ENCODE measurements at places on chromosomes 16 and 17.

DNA sequence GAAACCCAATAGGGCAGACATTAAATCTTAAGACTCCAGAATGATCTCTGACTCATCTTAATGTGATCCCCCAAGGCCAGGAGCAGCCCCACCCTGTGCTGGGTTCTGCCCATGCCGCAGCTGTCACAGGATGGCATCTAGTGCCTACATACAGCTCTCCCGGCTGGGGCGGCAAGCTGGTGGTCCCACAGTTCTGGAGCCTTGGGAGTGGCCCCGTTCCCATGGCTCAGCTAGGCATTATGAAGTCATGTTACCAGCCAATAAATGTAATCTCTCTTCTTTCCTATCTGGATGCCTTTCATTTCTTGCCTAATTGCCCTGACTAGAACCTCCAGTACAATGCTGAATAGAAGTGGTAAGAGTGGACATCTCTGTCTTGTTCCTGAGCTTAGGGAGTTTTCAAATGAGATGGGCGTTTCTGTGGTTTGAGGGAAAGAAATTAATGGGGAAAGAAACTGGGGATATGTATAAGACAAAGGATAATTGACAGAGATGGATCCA, 95.7 kb upstream of the DNAH17 start:
- DNase-seq, result no peak

GRCh38 chr17:76562734-76563148, 22.9 kb downstream of the PRCD start:
- DNase-seq, result peak; percentile 86

- DNase-seq, result no peak
These were observed 17.6 kb downstream of the CLUAP1 start for GRCh38 chr16:3518292-3518985.

DNA sequence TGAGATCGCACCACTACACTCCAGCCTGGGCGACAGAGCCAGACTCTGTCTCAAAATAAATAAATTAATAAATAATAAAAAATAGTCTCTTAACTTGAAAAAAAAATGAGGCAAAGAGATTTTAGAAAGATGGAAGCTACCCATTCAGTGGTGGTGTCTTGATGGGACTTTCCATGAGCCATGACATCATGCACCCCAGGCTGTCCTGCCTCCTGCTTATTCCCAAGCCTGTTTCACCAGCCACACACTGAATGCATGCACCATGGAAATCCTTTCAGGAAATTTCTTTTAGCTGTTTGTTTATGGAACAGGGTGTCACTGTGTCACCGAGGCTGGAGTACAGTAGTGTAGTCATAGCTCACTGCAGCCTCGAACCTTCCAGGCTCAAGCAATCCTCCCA, 8.9 kb upstream of the DLX3 start:
- no peak for DNase-seq

- no peak for DNase-seq
These were observed 3.2 kb downstream of the ACTG1 start for GRCh38 chr17:81509207-81509971.

DNA sequence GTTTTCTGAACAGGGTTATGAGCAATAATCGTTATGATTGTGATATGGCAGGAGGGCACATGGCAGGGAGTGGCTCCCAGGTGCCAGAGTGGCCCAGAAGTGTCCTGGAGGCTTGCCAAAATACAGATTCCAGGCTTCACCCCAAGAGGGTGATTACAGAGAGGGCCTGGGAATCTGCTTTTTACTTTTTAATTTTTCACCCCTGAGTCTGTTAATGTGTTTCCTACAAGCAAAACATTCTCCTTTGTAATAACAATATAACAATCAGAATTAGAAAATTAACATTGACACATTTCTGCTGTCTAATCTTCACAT, 212.4 kb downstream of the SNX29 start:
- no peak for DNase-seq

DNA sequence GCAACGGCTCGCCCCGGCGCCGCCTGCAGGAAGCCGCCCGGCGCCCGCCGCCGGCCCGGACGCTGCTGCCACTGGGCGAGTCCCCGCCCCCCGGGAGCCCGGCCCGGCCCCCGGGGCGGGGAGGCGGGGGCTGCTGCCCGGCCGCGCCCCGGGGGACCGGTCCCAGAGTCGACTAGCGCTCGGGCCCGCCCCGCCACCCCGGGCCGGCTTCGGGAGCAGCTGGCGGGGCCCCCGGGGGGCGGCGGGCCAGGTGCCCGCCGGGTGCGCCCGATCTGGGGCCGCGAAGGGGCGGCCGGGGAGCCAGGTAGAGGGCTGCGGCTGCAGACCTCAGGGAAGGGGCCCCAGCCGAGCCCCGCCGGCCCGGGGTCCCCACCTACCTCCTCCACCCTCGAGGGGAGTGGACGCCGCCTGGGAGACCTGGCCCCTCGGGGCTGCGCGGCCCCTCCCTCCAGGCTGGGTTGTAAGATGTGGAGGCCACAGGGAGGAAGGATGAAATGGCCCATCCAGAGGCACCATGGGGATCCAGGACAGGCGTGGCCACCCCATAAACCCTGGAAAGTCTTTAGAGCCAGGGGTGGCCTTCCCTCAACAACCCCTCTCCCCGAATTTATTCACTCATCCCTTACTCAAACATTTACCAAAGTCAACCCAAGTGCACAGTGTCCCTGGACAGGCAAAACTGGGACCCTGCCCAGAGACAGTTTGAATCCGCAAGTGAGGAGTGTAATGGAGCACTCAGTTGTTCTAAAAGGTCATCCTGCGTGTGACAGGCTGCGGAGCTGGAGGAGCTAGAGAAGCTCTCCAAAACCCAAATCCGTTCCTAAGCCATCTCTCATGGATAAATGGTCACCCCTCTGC, at the start of gene CDYL2:
Gene CDYL2, minus strand, starts transcription at position 73 of the 858 bp plus-strand sequence. CDS start 425 bp downstream, outside the sequence.
- DNase-seq, result no peak
